Activated CD4-positive, alpha-beta T cell treated with anti-CD3 and anti-CD28 coated beads, Interleukin-2, amount 50 U/mL, for 4 hours (primary cell): ENCODE measurements at places on chromosomes 11 and 22.

GRCh38 chr11:134235399-134235798, 10.9 kb downstream of the VPS26B start:
- no peak for DNase-seq

DNA sequence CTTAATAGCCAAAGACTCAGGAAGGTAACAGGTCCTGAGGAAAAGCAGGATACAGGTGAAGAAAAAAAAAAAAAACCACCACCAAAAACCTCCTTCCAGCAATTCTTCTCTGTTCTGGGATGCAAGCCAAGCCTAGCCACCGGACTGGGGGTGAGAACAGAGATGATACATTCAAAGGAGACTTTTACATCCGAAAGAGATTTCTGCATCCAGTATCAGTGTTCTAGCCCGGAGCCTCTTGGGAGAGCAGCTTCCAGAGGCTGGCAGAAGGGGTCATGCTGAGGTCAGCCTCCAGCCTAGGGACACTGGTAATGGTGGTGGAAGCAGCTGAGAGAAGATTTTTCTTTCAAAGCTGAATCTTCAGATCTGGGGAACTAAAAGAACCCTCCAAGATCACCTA, 76.2 kb downstream of the KCNC1 start:
- no peak for DNase-seq

DNA sequence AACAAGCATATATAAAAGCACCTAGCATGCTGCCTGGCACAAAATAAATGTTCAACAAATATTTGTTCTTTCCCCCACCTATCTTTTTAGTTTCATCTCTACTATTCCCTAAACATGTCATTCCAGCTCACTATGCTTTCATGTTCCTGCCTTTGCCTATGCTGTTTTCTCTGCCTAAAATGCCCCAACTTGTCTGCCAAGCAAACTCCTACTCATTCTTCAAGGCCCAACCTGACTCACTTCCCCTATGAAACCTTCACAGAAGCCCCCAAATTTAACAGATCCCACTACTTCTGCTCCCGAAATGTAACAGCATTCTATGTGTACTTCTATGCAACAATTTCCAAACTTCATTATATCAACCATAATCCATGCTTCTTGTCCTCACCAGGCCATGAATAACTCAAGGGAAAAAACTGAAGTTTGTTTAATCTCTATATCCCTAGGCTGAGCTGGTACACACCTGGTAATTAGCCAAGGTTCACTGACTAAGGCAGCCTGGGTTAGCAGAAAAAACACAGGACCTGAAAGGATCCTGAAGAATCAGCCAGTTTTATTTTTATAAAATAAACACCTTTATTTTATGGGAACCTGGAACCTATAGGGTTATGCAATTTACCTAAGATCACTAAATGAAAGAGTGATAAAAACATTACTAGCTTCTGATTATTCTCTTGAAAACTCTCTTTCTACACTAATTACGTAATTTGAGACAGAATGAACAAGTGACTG, 72.2 kb downstream of the PAK1 start:
- DNase-seq, result no peak

DNA sequence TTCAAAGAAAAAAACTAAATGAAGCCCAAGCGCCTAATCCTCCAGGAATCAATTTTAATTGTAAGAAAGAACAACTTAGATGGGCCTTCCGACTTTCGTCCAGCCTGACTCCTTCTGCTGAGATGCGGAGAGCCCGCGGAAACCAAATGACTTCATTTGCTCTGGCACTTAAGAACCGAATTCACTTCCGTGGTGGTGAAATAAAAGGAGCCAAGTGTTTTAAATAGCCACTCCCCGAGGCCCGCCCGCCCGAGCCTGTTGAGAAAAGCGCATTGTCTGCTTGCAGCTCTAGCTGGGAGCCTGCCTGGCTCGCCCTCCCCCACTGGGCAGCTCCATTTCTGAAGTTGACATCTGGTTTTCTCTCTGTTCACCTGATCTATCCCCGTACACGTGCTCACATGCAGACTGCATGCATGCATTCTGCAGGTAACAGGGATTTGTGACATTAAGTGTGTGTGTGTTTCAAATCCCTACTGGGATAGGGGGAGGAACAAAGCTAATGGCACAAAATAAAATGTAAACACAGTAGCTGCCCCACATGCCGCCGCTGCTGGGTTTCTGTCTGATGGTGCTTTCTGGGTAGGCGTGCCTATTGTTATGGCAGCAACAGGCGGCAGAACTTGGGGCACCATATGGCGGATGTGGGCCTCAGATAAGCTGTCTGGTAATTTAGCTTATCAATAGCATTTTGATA, 6.2 kb downstream of the TEAD1 start:
- no peak for DNase-seq
